ENCODE measurements at places on chromosomes 7 and 10. TPM values are rescaled to one million over a fixed set of nuclear protein-coding genes. Genes with fewer than 3 reads are reported as not detected.

The CRYGN gene
- not detected for polyA plus RNA-seq

The HKDC1 gene
- polyA plus RNA-seq: 1.6 TPM

The NHLRC2 gene
- 5.8 TPM for polyA plus RNA-seq

The HABP2 gene
- polyA plus RNA-seq: not detected

The CDH23 gene
- 7.6 TPM for polyA plus RNA-seq

The LOXL4 gene
- polyA plus RNA-seq: not detected

The HOXA9 gene
- polyA plus RNA-seq: not detected

The SPDYE2B gene
- polyA plus RNA-seq: 0.35 TPM

The CUZD1 gene
- not detected for polyA plus RNA-seq

The ADCYAP1R1 gene
- 1.1 TPM for polyA plus RNA-seq

The INHBA gene
- 0.42 TPM for polyA plus RNA-seq

The FAS gene
- polyA plus RNA-seq: not detected

The MYO1G gene
- 0.31 TPM for polyA plus RNA-seq

The GRM3 gene
- 25.7 TPM for polyA plus RNA-seq

The SAP25 gene
- polyA plus RNA-seq: not detected

The BLNK gene
- polyA plus RNA-seq: 0.70 TPM

The FAM237B gene
- not detected for polyA plus RNA-seq

The GCK gene
- 3.7 TPM for polyA plus RNA-seq

The SLC29A4 gene
- 1.1 TPM for polyA plus RNA-seq

The SLC37A3 gene
- polyA plus RNA-seq: 48.5 TPM

The BTBD16 gene
- polyA plus RNA-seq: not detected

The SPDYE1 gene
- polyA plus RNA-seq: 0.11 TPM

The IFIT1B gene
- not detected for polyA plus RNA-seq

The HACD1 gene
- 5.2 TPM for polyA plus RNA-seq

The ARMC3 gene
- polyA plus RNA-seq: not detected

The LHPP gene
- polyA plus RNA-seq: 24.2 TPM

The AEBP1 gene
- polyA plus RNA-seq: not detected

All from Purkinje cell (primary cell).